NCI-H460 (cell line): ENCODE measurements at places on chromosomes 4 and X.

DNA sequence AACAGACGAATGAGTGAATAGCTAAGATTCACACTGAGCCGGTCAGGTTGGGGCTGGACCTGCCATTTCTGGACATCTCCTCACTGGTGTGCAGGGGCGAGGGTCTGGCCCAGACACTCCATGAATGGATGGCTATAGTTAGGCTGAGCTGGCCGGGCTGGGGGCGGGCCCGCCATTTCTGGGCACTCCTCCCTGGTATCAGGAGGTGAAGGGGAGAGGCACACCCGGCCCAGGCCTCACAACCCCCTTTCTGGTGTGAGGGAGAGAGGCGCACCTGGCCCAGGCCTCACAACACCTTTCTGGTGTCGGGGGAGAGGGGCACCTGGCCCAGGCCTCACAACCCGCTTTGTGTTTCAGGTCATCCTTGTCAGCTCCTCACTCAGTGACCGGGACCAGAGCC lies 203.2 kb upstream of the PSAPL1 start:
- DNase-seq, result no peak

DNA sequence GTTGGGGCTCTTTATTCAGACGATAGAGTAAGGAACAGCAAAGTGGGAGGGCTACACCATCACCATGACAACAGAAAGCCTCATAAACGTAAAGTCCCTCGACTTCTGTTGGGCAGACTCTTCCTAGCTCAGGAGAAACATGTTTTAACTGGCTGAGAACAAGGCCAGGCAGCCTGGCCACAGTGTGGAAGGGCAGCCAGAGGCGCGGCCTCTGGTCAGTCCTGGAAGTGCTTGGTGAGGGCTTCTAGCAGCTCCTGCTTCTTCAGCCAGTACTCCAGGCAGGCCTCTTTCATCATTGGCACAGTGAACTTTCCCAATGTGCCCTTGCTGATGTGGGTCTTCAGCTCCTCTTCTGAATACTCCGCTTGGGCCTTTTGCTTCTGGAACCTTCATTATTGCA lies 690.9 kb downstream of the PCDH19 start:
- DNase-seq, result no peak

DNA sequence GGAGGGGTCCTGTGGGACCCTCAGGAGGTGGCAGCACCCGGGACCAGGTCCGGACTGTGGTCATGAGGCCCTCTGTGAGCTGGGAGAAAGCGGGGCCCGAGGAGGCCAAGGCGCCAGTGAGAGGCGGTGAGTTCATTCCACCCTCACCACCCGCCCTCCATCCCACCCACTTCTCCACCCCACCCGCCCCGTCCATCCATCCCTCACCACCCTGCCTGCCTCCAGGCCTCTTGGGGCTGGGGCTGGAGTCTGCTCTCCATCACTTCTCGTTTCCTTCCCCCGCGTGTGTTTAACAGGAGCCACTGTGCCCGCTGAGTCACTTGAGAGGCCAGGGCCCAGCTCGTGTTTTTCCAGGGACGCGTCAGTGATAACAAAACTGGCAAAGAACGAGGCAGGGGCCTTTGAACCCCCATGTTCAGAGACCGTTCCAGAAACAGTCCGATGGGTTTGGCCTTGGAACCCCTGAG lies 6.2 kb downstream of the SH3TC1 start:
- no peak for DNase-seq

DNA sequence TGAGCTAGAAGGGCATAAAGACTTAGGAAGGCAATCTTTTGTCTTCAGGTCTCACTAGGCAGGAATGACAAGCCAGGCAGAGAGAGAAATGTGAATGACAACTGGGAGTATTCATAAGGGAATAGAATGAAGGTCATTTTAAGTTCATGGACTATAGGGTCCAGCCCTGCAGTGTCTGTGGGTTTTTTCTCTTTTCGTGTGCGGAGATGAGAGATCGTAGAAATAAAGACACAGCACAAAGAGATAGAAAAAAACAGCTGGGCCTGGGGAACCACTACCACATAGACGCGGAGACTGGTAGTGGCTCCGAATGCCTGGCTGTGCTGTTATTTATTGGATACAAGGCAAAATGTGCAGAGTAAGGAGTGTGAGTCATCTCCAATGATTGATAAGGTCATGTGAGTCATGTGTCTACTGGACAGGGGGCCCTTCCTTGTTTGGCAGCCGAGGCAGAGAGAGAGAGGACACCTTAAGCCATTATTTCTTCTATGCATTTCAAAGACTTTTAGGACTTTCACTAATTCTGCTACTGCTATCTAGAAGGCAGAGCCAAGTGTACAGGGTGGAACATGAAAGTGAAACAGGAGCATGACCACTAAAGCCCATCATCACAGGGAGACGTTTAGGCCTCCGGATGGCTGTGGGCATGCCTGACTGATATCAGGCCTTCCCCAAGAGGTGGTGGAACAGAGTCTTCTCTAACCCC lies 921.8 kb upstream of the PCDH10 start:
- DNase-seq, result peak; percentile 15

DNA sequence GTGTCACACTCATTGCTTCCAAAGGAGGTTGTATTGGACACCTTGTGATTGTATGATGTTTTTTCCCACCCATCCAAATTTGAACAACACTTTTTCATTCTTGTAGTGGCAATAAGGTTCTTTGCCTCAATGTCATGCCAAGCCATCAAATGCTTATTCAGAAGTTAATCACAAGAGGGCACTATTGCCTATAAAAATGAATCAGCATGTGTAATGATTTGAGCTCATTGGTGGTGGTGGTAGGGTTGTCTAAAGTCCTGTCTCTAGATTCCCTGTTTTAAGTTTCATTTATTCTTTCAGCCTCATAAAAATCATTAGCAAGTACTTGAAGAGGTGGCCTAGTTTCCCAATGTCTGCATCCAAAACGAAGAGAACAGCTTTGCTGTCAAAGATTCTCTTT lies 37.0 kb downstream of the IRS4 start:
- peak; percentile 39 for DNase-seq

- DNase-seq, result no peak
These were observed 259.8 kb downstream of the NR3C2 start for GRCh38 chr4:148182230-148182911.

DNA sequence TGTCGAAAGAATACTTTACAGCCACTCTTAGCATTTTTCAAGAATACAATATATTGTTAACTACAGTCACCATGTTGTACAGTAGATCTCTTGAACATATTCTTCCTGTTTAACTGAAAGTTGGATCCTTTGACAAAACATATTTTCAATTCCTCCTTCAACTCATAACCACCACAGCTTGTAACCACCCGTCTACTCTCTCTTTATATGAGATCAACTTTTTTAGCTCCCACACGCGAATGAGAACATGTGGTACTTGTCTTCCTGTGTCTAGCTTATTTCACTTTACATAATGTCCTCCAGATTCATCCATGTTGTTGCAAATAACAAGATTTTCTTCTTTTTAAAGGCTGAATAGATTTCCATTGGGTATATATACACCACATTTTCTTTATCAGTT lies 338.3 kb upstream of the IGFBP7 start:
- no peak for DNase-seq

DNA sequence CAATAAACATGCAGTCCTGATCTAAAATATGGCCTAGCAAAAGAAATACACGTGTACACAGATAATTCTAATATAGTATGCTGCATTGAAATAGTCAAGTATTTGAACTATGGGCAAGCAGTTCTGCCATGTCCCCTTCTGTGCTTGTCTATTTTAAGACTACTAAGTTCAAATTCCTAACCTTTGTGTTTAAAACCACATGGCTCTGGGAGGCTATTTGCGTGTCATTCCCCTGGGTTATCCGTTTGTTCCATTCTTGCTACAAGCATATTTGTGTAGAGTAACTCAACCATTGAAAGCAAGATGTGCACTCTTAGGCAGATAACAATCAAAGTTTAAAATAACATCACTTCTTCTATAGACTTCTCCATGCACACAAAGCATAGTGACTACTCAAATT lies 25.4 kb upstream of the TBC1D1 start:
- DNase-seq, result no peak

DNA sequence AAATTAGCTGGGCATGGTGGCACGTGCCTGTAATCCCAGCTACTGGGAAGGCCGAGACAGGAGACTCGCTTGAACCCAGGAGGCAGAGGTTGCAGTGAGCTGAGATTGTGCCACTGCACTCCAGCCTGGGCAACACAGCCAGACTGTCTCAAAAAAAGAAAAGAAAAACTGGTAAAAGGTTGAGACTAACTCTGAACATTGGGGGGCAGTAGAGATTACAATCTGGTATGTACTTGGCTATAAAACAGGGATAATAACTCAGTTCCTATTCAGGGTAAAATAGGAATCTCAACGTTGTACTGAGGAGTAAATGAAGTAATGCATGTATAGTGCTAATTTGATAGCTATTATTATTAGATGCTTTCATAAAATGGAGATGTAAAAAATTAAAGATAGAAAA lies 12.5 kb upstream of the KLF8 start:
- no peak for DNase-seq

- no peak for DNase-seq
These were observed 137.5 kb downstream of the RASL11B start for GRCh38 chr4:52999626-53000025.

DNA sequence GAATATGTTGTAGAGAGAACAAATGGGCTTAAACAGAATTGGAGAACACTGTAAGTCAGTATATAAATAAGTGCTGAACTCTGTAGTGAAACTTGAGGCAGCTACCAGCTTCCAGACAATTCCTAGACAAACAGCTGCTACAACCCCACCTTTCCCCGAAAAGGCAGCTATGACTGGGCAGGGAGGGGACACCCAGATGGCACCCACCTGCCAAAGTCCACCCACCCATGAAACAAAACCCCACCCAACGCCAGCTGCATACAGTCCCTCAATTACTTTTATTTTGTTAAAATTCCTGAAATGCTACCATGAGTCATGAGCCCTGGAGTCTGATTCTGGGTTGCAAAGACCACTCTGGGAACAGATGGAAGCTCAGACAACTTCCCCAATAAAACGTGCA lies 24.4 kb downstream of the RELL1 start:
- no peak for DNase-seq

- DNase-seq, result no peak
These were observed 49.9 kb upstream of the TENM3 start for GRCh38 chr4:182193311-182193710.

DNA sequence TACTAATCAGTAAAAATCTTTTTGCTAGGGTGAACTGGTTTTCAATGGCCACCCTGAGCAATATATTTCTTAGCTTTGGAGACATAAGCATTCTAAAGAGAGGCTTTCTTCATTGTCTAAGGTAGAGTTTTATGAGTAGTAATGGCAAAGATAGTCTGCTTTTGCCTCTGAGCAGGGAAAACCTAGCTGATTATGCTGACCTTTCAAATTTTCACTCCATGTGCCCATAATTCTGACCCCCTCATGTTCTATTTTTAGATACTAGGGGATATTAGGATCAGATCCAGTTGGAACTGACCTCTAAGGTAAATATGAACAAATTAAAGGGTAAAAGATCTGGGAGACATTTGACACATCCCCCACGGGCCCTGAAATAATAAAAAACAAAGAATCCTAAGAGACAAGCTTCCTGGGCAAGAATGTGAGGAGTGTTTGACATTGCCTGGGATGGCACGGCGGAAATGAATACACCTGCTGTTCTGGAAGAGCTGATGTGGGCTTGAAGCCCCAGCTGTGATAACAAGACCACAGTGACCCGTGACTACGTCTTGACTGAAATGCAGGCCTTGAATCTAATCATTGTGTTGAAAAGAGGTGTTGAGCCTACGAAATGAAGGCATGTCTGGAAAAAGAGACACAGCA lies 392.1 kb upstream of the FRG1 start:
- DNase-seq, result no peak

GRCh38 chr4:101967697-101968346 lies 177.3 kb downstream of the BANK1 start:
- peak; percentile 54 for DNase-seq

DNA sequence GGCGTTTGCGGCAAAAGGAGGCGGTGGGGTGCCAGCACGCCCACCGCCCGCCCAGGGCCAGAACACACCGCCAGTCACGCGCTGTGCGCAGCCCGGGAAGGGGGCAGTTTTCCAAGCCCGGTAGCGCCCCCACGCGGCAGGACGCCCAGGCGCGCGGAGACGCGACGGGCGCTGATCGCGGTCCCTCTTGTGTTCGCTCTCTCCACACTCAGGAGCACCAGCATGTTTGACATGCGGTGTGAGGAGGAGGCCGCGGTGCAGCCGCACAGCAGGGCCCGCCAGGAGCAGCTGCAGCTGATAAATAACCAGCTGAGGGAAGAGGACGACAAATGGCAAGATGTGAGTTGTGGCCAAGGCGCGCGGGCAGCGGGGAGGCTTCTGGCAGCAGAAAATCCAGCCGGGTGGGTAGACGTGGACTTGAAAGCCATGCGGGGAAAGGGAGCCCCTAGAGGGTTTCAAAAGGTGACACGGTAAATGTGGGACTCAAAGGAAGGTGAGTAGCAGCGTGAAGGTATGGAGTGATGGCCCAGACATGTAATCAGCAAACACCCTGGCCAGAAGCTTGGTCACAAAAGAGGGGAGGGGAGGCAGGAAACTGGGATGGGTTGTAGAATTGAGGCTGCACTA lies 104.1 kb downstream of the PHOX2B start:
- no peak for DNase-seq

DNA sequence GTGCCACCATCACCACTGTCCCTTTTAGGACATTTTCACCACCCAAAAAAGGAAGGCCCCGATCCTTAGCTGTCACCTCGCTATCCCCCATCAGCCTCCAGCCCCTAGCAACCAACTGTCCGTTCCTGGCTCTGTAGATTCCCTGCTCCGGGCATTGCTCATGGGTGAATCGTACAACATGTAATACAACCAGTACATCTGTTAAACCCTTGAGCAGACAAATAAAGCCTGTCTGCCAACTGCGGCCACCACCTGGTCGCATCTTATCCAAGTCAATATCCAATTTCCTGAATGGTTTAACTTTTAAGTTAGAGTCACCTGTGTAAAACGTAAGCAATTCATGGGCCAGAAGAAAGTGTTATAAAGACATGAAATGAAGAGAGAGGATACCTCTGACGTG lies 251.9 kb downstream of the AFAP1 start:
- DNase-seq, result no peak
